ENCODE measurements at places on chromosomes 5 and 9. TPM values are rescaled to one million over a fixed set of nuclear protein-coding genes. Genes with fewer than 3 reads are reported as not detected.

PCDHA9 gene
- total RNA-seq = not detected

GAS1 gene
- 0.67 TPM for total RNA-seq

GTF3C4 gene
- 12.1 TPM for total RNA-seq

UAP1L1 gene
- total RNA-seq = 40.2 TPM

GPSM1 gene
- total RNA-seq = 7.0 TPM

HAVCR2 gene
- 57.3 TPM for total RNA-seq

F12 gene
- 0.68 TPM for total RNA-seq

IL4 gene
- 1.2 TPM for total RNA-seq

BTNL8 gene
- not detected for total RNA-seq

SRA1 gene
- total RNA-seq = 32.8 TPM

SH3RF2 gene
- not detected for total RNA-seq

PGGT1B gene
- total RNA-seq = 41.0 TPM

GRXCR2 gene
- total RNA-seq = not detected

NPR2 gene
- total RNA-seq = 10.5 TPM

OR1J2 gene
- not detected for total RNA-seq

PCDHB13 gene
- total RNA-seq = not detected

ABCA1 gene
- 0.10 TPM for total RNA-seq

VCAN gene
- not detected for total RNA-seq

SPATA31E1 gene
- total RNA-seq = not detected

PCDHA7 gene
- not detected for total RNA-seq

LRRC8A gene
- 51.7 TPM for total RNA-seq

OLFML2A gene
- not detected for total RNA-seq

MCC gene
- total RNA-seq = 1.8 TPM

FGF10 gene
- total RNA-seq = not detected

PCDHGA2 gene
- not detected for total RNA-seq

TRAF2 gene
- 41.7 TPM for total RNA-seq

ZNF367 gene
- 23.2 TPM for total RNA-seq

PAM gene
- 21.3 TPM for total RNA-seq

TAF11L5 gene
- total RNA-seq = not detected

HRCT1 gene
- not detected for total RNA-seq

HAPLN1 gene
- not detected for total RNA-seq

SLC25A2 gene
- 1.1 TPM for total RNA-seq

C1QTNF3 gene
- 4.3 TPM for total RNA-seq

ADGRD2 gene
- not detected for total RNA-seq

ACOT12 gene
- total RNA-seq = not detected

Data from activated naive CD4-positive, alpha-beta T cell treated with anti-CD3 and anti-CD28 coated beads, Interleukin-2, amount 10 ng/mL, durations not matched to agents 5 hours and 36 hours (primary cell).